ENCODE measurements at places on chromosomes 12 and 14.

- DNase-seq = no peak
These were observed 155.1 kb upstream of the PRICKLE1 start for GRCh38 chr12:42744539-42745182.

DNA sequence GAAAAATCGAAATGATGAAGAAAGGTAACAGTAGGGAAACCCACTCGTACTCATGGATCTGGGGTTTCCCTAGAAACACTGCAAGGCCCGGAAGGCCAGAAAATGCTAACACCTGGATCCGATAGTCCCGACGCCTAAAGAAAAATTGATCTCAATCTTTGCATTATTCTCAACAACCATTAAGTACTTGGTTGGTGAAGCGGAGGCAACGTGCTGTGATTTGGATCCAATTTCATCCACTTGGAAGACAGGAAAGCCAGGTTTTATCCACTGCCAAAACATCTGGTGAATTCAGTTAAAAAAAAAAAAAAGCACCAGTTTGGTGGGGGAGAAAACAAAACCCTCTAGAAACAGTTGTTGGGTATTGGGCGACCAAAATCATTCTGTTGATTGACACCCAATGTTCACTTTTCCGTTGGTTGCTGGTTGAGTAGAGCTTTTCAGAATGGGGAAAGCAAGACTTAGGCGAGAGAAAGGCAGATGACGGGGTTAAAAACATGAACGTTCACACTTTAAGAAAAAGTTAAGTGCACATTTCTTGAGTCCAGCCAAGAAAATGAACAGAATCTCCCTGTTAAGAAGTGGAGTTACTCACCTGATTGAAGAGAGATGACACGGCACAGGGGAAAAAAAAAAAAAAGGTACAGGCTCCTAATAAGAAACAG lies 41.9 kb upstream of the MED13L start:
- no peak for DNase-seq

DNA sequence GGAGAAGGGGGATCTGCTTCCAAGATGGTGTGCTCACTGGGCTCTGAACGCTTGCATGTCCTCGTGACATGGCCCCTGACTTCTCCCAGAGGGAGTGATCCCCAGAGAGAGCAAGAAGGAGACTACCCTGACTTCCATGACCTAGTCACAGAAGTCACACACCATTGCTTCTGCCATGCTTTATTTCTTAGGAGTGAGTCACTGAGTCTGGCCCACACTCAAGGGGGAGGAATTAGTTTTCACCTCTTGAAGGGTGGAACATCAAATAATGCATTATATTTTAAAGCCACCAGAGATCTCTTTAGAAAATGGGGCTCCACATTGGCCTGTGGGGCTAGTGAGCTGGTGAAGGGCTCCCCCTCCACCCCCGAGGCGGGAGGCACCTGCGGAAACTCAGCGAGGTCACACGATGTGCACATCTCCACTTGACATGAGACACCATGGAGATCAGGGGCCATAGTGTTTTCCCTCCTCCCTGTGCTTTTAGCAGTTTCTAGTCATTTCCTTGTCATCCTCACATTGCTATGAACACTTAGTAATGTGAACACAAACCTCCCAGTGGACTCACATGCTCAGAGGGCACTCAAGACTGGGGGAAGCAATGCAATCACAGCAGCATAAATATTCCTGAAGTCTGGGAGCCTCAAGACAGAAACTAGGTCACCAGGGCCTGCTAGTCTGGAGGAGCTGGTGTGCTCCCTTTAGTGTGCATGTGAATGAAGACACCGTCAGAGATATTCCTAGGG lies 87.4 kb upstream of the FZD10 start:
- DNase-seq = no peak

GRCh38 chr14:69288011-69288771 lies 28.2 kb downstream of the GALNT16 start:
- DNase-seq = no peak

- no peak for DNase-seq
These were observed 31.8 kb upstream of the TEX22 start for GRCh38 chr14:105366386-105367074.

DNA sequence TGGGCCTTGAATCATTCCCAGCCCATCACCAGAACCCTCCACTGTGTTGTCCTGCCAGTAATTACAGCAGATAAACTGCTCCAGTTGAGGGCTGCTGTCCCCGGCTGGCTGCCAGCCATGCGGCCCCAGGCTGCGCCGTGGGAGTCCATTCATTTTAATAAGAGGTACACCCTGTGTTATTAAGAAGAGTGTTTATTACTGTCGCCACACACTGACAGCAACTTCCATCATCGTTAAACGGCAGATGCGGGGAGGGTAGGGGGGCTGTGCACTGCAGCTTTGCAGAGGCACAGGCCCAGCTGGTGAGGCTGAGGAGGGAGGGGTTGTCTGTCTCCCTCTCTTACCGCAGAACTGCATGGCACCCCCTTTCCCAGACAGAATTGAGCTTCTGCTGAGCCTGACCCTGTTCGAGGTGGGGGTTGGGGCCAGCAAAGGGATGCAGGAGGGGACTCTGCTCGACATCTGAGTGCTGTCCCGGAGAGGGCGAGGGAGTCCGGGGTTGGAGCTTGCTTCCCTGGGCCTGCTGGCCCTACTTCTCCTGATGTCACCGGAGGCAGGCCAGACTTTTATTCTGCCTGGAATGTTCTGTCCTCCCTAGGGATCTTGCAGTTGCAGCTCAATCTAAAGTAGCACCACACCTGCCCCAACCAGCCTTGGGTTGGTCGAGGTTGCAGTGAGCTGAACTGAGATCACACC lies 33.8 kb upstream of the GPATCH2L start:
- DNase-seq = no peak

GRCh38 chr14:51089278-51089677 lies 5.6 kb downstream of the TRIM9 start:
- DNase-seq = no peak

DNA sequence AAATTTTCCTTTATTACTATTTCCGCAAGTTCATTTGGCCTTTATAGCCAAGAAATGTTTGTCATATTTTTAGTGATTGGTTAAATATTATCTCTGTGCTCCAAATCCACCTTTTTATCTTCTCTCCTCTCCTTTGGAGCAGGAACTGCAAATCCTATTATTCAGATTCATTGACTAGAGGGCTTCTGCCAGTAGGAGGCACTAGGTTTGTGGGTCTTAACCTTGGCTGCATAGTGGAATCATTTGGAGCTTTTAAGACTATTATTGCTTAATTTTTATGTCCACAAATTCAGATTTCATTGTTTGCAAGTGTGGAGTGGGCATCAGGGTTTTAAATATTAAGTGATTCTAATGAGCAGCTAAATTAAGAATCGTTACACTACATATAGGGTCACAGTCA lies 75.3 kb upstream of the SYT10 start:
- DNase-seq = no peak

DNA sequence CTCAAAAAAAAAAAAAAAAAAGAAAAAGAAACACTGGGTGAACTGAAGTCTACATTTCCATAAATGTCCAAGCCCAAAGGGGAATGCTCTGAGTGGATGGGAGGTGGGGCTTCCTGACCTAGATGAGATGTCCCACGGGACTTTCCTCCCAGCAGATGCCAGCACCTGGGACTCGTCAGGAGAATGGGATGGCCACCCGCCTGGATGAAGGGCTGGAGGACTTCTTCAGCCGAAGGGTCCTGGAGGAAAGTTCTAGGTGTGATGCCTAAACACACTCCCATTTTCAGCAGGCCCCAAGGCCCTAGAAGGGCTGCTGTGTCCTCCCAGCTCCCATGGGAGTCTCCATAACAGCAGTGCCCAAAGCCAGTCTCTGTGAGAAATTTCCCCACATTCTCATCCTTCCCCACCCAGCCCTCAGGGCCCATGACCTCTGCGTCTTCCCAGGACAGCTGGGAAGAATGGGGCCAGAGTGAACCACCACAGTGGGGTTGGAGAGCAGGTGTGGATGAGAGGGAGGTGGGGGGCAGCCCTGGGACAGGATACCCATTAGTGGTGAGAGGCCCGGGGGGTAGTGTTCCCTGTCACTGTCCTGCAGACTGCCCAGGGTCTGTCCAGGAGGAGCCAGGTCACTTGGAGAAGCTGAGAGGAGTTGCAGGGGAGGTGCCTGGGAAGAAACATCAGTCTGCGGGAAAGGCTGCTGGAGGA lies 7.1 kb upstream of the CPNE6 start:
- no peak for DNase-seq

GRCh38 chr12:1618489-1618888 lies 10.5 kb upstream of the WNT5B start:
- no peak for DNase-seq

GRCh38 chr14:50425816-50426215 lies 29.1 kb upstream of the CDKL1 start:
- DNase-seq = no peak

DNA sequence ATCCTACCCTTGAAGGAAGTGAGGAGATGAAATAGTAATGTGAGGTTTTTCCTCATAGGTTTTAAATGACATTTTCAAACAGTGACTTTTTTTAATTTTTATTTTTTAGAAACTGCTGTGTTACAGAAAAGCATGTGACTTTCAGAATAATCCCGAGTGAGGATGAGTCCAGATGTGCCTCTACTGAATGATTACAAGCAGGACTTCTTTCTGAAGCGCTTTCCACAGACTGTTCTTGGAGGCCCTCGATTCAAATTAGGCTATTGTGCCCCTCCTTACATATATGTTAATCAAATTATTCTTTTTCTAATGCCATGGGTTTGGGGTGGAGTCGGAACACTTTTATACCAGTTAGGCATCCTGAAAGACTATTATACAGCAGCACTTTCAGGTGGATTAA lies 15.8 kb downstream of the PCNX4 start:
- no peak for DNase-seq

DNA sequence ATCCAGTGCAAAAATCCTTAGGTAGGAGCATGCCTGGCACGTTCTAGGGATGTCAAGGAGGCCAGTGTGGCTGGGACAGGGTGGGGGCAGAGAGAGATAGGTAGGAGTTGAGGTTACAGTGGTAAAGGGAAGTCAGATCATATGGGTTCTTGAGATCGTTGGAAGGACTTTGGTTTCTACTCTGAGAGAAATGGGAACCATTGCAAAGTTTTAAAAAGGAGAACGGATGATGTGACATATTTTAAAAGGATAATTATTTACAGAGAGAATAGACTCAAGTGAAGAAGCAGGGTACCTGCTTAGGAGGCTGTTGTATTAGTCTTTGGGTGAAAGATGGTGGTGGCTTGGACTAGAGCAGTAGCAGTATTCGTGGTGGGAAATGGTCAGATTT lies 47.6 kb upstream of the ATP2B1 start:
- no peak for DNase-seq

- DNase-seq = no peak
These were observed at the start of gene C14orf132 for GRCh38 chr14:96038920-96039632. Gene C14orf132 (plus strand): TSS chr14:96039362. CDS start chr14:96039501, 139 bp downstream.

DNA sequence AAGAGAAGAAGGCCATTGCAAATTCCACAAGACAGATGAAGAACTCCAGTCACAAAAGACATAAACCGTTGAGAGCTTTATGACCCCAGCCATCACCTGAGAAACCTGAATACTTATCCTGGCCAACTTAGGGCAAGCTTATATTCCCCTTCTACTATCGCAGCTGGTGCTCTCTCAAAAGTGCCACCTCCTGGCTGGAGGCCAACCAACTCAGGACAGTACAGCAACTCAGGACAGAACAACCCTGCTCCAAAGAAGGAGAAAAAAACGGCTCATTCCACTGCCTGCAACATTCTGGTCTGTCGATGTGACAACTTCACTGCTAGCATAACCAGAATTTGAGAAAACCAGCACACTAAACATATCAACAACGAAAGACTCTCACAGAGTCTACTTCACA lies 9.7 kb upstream of the KRT6B start:
- no peak for DNase-seq

GRCh38 chr14:65185829-65186228 lies 83.5 kb upstream of the MAX start:
- DNase-seq = no peak

GRCh38 chr14:94009767-94010166 lies 12.7 kb downstream of the CCDC197 start:
- DNase-seq = no peak

DNA sequence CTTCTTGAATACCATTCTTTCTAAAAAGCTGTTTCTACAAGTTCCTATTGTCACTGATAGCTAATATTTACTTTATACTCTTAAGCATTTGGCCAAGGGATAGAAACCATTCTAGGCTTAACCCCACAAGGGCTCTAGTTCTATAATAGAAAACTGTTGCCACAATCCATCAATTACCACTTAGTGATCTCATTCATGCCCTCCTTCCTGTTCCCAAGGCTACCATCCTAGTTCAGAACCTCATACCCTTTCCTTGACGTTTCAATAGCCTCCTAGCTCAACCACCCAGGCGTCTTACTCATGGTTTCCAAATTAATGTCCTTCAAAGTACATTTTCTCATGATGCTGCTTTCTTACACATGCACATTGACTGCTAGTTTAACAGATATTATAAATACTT lies 493.5 kb downstream of the NAV3 start:
- DNase-seq = no peak

DNA sequence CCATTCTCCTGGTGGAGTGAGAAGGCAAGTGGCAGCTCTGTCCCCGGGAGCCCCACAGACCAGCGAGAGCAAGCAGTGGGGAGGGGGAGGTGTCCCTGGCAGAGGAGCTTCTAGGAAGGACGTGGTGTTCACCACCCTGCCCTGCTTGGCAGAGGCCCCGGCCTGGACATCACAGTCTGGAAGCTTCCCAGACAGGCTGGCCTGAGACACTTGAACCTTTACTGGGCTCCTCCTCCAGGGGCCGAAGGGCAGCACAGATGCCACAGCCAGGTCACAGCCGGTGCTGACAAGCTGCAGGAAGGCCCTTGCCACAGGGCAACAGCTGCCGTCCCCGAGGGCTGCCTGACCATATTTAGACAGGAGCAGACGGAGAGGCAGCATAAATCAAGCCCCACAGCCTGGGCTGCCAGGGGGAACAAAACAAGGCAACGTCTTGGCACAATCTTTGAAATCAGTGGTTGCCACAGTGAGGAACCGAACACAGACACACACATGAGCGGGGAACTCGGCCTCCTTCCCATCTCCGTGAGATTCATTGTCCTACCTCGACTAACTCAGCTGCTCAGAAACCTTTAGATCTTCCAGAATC lies 28.5 kb downstream of the PRIMA1 start:
- no peak for DNase-seq

DNA sequence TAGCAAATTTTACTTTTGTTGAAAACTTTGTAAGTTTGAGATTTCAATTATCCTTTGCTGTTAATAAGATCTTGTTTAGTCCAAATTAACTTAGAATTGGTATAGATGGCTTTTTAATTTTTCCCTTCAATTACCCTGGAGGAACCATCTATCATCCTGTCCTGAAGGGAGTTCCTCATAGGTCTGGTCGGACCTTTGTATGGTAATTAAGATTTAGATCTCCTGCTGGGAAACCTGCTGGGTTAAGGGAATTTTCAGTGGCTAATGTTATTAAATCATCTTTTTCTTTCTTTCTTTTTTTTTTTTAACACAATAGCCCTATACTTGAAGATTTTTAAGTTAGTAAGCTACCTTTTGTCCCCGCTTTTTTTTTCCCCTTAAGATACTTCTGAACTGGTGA lies 63.0 kb upstream of the PRMT8 start:
- no peak for DNase-seq

Measured in stimulated activated CD8-positive, alpha-beta memory T cell treated with anti-CD3 and anti-CD28 coated beads, Interleukin-4, amount 100 ng/mL, for 1 hour (primary cell).